ENCODE measurements at places on chromosomes 7 and 10.
A peak's percentile ranks its signal among the peaks of the same experiment; 100 is the strongest.

DNA sequence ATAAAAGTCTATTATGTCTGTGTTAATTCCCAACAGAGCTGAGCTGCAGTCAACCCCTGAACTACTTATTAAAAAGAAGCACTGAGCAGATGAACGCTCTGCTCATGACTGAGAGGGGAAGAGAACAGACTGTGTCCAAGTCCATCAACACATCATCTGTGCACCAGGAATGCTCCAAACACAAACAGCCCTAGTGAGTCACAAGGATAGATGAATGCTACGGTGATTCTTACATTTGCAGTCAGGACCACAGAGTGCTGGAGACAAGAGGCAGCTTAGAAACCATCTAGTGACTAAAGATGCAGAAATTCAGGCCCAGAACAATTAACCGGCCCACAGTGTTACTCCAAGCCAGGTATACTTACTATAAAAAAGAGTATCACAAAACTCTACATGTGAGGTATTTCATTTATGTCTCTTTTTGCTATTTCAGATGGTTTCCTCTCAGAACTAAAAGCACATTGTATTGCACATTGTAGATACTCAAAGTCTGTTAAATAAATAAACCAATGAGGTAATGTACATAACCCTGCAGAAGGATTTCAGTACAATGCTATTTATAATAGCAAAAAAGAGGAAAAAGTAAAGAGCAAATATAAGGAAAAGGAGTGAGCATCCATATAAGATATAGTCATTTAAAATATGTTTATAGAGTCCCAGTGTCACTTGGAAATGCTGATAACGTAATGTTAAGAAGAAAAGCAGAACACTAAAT, 159.2 kb downstream of the KCNMA1 start:
- DNase-seq, result no peak

GRCh38 chr7:67652937-67653336, 656.3 kb downstream of the TYW1 start:
- no peak for DNase-seq

DNA sequence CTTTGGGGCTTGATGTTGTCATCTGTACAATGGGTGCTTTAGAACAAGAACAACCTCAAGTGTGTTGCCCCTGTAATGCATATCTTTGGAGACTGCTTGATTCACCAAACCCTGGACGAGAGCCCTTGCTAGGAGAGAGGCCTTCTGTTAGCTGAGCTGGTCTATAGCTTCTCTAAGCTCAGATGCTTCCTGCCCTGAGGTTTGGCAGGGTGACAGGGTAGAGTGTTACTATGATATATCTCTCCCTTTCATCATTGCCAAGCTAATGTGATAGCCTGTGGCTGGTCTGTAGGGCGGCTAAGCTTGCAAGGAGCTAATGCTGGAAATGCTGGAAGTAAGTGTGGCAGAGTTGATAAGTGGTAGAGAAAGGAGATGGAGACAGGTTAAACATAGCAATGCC, 364.1 kb downstream of the RPS24 start:
- no peak for DNase-seq

DNA sequence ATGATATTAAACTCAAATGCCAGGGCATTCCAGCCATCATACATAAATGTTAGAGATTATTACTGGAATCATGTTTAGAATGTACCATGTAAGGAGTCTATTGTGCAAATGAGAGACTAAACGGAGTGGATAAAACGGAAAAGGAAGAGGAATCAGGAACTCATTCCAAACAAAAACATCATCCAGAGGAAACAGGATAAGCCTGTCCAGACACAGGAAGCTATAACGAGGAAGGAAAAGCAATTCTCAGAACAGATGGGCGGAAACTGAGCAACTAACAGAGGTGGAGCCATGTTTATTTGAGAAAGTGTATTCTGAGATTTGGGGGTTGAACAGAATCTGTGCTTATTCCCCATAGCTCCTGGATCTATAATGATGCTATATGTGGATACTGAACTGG, 52.3 kb upstream of the TRIM24 start:
- DNase-seq, result no peak

DNA sequence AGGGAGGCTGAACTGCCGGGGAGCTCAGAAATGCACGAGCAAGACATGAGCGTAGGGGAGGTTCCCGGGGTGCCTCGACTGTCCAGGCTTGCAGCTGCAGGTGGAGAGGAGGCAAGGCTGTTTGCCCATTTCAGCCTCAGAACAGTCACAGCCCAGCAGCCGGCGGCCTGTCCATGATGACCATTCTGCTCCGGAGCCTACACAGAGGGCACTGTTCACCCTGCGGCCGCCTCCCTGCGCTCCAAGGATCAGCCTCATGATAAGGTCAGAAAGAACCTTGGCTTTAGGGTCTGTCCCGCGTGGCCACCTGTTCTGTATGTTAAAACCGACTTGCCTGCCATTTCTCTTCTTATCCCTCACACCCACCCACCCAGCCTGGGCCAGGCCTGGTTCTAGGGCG, 21.9 kb upstream of the CFAP46 start:
- DNase-seq, result no peak

GRCh38 chr10:60144099-60144498, 237.7 kb upstream of the CCDC6 start:
- DNase-seq, result no peak

- peak; percentile 61 for DNase-seq
Measured at GRCh38 chr10:12597788-12598765, 248.7 kb downstream of the CAMK1D start.

GRCh38 chr7:133023370-133024071, 58.4 kb downstream of the CHCHD3 start:
- no peak for DNase-seq

- no peak for DNase-seq
Measured at GRCh38 chr7:74544706-74545469, 91.2 kb downstream of the GTF2IRD1 start.

DNA sequence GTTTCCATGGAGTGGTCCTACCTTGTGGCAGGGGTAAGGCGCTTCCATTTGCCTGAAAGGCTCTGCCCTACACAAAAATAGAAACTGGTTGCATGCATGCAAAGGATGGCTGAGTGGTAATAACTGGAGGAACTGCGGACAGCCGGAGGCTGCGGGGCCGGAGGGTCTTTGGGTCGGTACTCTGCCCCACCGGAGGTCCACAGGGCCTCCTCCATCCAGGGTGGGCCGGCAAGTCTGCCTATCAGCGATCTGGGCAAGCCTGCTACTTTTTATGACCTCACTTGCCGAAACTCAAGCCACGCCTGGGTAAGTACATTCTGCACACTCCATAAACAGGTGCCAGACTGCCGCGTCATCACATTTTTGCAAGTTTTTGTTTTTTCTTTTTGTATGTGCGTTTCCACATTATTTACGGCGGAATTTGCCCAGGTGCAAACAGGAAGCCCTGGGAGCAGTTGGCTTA, 30.0 kb downstream of the TACC2 start:
- no peak for DNase-seq

- DNase-seq, result no peak
Measured at GRCh38 chr7:23276376-23276775, 22.8 kb upstream of the MALSU1 start.

DNA sequence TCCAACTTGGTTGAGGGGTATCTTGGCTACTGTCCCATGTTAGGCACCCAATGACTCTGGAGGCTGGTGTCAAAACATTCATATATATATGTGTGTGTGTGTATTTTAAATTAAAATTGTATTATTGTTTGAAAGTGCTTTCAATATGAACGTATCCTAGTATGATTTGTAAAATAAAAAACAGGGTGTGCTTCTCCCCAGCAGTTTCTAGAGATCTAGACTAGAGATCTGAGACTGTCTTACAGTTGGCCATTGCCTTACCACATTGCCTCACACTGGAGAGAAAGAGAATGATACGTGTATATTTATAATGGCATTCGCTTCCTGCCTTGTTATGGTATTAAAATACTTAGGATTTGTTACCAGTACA, 1.2 kb downstream of the BAG3 start:
- DNase-seq, result peak; percentile 33

- no peak for DNase-seq
Measured at GRCh38 chr7:105655500-105656380, 74.4 kb upstream of the EFCAB10 start.

- no peak for DNase-seq
Measured at GRCh38 chr10:97519342-97519741, 20.6 kb downstream of the UBTD1 start.

GRCh38 chr7:124603066-124603465, 162.5 kb downstream of the GPR37 start:
- DNase-seq, result no peak

GRCh38 chr7:108529341-108529740, 3.4 kb upstream of the PNPLA8 start:
- no peak for DNase-seq

- DNase-seq, result no peak
Measured at GRCh38 chr10:70927189-70927943, 39.0 kb upstream of the PCBD1 start.

DNA sequence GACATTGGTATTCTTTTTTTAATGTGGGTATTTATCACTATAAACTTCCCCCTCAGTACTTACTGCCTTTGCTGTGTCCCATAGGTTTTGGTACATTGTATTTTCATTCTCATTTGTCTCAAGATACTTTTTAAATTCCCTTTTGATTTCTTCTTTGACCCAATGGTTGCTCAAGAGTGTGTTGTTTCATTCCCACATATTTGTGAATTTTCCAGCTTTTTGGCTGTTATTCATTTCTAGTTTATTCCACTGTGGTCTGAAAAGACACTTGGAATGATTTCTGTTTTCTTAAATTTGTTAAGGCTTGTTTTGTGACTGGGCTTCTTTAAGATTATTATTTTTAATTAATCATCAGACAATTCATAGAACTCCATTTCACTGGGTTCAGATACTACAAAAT, 105.0 kb downstream of the EPC1 start:
- no peak for DNase-seq

- DNase-seq, result no peak
Measured at GRCh38 chr10:33899578-33900531, 565.4 kb upstream of the NRP1 start.

DNA sequence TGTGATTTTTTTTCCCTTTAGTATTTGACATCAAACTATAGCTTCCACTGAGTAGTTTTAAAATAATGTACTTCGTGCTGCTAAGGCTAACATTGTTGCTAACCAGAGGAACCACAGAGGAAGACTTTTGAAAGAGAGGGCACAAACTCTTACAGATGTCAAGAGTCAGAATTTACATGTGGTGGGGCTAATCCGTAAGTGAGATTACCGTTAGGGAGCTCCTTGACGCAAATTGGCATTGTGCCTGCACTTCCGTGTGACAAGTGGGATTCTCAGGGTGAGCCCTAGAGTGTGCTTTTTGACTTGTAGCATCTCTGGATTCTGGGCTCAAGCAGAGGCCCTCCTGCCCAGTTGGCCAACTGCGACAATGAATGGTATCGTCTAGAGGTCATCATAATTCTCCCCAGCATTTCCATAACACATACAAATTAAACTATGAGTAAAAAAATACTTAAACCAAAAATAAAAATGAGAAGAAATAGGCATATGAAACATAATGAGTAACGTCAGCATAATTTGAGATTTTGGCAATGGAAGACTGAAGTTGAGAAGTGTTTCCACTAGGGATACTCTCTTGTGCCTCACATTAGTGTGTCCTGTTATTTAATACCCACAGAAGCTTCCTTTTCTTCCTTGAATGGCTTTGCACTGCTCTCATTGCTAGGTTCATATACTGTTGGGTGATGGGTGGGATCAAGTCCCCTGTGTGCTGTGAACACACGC, 164.0 kb downstream of the SDK1 start:
- DNase-seq, result no peak

DNA sequence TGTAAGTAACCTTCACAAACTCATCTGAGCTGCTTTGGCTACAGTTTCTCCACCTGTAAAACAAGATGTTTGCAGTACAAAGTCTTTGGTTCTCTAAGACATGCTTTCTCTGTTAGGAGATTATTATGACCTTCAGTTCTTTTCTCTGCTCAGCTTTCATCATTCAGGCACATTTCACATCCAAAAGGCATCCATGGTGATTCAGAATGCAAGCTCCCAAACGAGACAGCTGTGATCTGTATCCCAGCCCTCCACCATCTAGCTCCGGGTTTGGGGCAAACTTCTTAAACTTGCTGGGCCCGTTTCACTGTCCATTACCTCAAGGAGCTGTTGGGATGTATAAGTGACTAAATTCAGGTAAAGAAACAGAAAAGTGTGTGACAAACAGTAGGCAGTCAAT, 95.8 kb upstream of the COL1A2 start:
- DNase-seq, result no peak

- peak; percentile 98 for DNase-seq
Measured at GRCh38 chr7:138243430-138243829, 167.2 kb downstream of the AKR1D1 start.

DNA sequence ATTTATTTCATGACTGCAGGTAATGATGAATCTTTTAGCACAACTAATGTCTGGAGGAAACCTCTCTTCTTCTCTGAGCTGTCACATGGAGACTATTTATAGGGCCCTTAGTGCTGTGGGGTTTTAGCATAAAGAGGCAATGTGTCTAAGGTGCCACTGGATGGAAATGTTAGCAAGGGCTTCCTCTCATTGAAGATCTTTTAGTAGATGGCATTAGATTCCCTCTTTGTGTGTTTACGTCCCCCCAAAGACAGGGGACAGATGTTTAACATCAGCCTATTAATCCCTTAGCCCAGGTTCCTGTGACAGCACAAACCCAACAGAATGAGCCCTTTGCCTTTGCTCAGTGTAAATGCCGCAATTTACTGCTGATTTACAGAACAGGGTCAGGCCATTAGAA, 208.6 kb downstream of the SKAP2 start:
- no peak for DNase-seq

- no peak for DNase-seq
Measured at GRCh38 chr7:176786-177459, 15.4 kb upstream of the FAM20C start.

DNA sequence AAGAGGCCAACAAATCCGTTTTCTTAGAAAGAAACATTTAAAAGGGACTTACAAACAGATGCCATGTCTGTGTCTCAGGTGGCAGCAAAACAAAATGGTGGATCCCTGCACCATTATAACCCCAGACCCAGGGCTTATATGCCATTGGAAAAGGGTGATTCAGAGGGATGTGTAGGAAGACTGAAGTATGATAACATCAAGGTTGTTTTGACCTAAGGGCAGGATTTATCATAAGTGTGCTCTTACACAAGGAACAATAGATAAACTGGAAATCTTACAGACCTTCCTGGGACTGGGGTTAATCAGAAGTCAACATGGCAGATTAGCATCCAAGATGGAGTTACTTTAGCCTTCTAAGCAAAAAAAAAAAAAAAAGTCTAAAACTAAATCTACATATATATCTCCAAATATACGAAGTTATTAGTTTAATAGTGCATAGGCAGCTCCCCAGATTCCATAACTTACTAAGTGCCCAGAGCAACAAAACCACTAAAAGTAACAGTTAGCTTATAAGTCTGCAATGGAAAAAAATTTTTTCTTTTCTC, 34.3 kb upstream of the WNT16 start:
- no peak for DNase-seq

DNA sequence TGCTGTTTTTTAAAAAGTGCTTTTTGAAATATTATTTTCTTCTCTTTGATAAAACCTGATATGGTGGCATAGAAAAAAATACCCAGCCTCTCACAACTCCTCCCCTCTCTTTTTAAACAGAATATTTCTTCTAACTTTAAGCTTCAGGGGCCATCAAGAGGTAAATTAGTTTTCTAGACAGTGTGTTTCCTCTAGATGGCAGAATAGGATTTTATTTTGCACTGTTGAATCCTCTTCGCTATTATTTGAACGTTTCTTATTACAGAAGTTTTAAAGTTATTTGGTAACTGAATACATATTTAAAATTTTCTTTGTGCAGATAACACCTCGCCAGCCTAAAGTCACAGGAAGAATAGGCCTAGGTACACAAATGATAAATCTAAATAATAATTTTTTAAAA, 30.3 kb downstream of the ARL5B start:
- DNase-seq, result no peak

- DNase-seq, result no peak
Measured at GRCh38 chr7:27410812-27411544, 168.4 kb downstream of the EVX1 start.

All from SHP77 treated with DMSO at 0.1 percent for 48 hours (cell line).